ENCODE measurements at places on chromosomes 1 and 21.

DNA sequence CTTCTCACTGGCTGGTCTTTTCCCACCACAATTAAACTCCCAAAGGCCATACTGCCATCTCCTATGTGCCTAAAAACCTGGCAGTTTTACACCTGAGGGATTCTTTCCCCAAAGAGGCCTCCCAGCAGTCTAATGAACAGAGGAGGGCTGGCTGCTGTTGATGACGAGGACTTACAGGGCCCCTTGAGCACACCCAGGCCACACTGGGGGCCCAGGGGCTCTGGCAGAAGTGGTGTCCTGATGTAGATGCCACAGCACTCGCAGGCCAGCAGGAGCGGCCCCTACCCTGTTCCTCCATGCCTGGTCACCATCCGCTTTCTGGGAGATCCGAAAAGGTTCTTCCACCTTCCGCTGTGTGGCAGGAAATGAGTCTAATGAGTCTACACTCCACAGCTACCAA, 24.2 kb downstream of the POFUT2 start:
- H3K4me1 ChIP-seq, result peaks cover 6% of the 10 kb centered on the region
- H3K4me3 ChIP-seq, result no peak overlapping the region
- no peak for DNase-seq
- no peak overlapping the region for H3K27ac ChIP-seq
- no peaks in the 10 kb centered on the region for H3K36me3 ChIP-seq

DNA sequence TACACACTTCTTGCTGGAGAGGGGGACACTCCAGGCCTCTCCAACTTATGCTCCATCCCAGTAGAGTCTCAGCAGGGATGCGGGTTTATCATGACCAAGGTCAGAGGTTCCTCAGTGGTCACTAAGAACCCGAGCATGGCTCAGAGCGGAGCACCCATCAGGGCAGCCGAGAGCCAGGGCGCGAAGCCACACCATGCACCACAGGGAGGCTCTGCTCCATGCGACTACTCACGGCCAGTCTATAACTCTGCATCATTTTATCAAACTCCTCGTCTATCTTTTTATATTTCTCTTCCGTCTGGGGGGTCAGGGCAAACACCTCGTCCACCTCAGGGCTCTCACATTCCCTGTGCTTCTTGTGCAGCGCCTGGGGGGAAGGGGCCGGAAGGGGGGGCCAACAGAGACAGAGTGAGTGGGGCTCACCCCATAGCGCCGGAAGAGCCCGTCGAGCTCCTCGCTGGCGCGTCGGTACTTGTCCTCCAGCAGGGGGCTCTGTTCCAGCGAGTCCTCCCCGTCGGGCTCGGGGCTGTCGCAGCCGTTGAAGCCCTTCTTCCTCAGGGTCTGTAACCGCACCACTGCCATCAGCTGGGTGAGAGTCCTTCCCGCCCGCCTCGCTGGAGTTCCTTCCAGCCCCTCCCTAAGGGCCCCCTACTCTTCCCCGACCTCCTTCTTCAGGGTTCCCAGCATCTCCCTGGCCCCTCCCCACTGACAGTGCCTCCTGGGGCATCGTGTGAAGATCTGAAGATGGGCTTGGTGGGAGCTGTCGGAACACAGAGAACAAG, 20.0 kb downstream of the MEF2D start:
- H3K4me1 ChIP-seq, result no peaks in the 10 kb centered on the region
- H3K36me3 ChIP-seq, result peaks cover 7% of the 10 kb centered on the region
- H3K27ac ChIP-seq, result no peak overlapping the region
- no peak overlapping the region for H3K4me3 ChIP-seq
- no peaks in the 10 kb centered on the region for H3K27me3 ChIP-seq
- DNase-seq, result peak; percentile 52

DNA sequence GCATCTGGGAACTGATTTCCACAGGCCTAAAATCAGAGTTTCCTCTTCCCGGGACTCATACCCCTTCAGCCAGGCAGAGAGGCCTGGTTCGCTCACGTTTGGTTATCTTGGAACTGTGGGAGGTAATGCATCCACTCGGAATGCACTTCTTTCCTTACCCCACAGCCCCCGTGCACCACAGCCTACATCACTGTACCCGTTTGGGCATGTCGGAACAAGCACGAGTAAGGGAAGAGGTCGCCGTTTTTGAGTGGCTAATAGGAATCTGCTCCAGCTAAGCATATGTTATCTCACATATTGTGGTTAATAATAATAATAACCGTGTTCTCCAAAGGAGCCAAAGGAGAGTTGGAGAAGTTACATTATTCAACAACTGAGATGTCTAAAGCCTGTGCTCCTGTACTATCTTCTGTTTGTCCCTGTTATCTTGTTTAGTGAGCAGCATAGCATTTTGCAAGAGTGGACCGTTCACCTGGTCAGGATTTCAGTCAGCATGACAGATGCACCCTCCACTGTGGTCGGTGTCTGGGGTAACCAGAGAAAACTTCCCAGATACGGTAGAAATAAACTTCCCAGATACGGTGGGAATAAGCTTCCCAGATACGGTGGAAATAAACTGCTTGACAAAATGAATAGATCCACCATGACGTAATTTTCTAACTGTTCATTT, 198.6 kb downstream of the SDCCAG8 start:
- DNase-seq, result no peak
- H3K27me3 ChIP-seq, result no peaks in the 10 kb centered on the region
- H3K27ac ChIP-seq, result no peak overlapping the region
- no peak overlapping the region for H3K4me3 ChIP-seq

DNA sequence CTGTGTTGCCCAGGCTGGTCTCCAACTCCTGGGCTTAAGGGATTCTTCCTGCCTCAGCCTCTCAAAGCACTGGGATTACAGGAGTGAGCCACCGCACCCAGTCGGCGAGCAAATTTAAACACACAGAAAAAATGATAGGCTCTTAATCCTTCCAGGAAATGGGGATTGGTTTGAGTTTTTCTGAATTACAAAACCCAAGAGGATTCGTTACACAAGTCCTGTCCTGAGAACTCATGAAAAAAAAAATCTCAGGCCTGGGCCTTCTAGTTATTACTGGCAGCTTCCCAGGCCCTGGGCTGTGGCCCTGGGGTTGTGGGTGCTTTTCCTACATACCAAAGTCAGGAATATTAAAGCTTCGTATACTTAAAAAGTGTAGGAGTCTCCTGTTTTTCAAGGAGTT, 6.3 kb upstream of the IFNGR2 start:
- no peak overlapping the region for H3K27ac ChIP-seq
- H3K27me3 ChIP-seq, result no peaks in the 10 kb centered on the region
- no peaks in the 10 kb centered on the region for H3K36me3 ChIP-seq
- DNase-seq, result no peak

DNA sequence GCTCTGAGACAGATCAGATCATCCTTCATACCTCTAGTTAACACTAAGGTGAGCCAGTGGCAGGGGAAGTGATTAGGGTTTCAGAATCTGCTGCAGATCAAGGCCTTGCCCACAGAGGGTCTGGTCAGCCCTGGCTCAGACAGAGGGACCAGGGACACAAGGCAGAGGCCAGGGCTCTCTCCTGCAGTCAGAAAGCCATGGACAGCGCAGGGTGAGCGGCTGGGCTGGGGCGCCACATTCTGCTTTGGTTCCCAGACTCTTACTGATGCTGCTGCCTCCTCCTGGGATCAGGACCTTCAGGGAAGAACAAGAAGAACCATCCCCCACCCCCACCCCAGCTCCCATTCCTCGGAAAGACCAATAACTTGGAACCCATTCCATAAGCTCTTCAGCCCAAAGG, 43.1 kb downstream of the GPR161 start:
- no peaks in the 10 kb centered on the region for H3K4me1 ChIP-seq
- no peak overlapping the region for H3K27ac ChIP-seq
- no peaks in the 10 kb centered on the region for H3K36me3 ChIP-seq
- H3K4me3 ChIP-seq, result no peak overlapping the region
- no peaks in the 10 kb centered on the region for H3K27me3 ChIP-seq

DNA sequence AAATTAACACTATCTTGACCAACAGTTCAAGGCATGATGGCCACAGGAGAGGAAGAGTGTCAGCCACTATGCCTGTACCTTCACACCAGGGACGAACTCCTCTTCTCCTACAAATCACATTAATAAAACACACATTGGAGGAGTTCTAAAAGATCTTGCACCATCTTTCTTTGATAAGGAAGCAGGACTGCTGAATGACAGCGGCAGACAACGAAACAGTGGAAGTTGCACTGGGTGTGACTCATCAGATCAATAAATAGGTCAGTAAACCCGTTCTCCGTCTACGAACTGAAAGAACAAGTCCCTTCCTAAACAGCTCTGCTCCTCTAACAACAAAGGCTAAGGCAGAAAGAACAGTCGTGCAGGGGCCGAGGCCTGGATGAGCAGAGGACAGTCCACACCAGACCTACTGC, 23.1 kb downstream of the UBE2G2 start:
- H3K36me3 ChIP-seq, result peaks cover 2% of the 10 kb centered on the region
- H3K4me1 ChIP-seq, result peaks cover 4% of the 10 kb centered on the region
- H3K27me3 ChIP-seq, result no peaks in the 10 kb centered on the region
- H3K4me3 ChIP-seq, result no peak overlapping the region
- H3K27ac ChIP-seq, result peak overlapping the region; percentile 69
- DNase-seq, result no peak

- H3K27me3 ChIP-seq, result no peaks in the 10 kb centered on the region
- no peak overlapping the region for H3K4me3 ChIP-seq
- H3K36me3 ChIP-seq, result no peaks in the 10 kb centered on the region
- H3K27ac ChIP-seq, result no peak overlapping the region
- DNase-seq, result no peak
These were observed 18.0 kb upstream of the PIK3CD start for GRCh38 chr1:9633493-9633892.

DNA sequence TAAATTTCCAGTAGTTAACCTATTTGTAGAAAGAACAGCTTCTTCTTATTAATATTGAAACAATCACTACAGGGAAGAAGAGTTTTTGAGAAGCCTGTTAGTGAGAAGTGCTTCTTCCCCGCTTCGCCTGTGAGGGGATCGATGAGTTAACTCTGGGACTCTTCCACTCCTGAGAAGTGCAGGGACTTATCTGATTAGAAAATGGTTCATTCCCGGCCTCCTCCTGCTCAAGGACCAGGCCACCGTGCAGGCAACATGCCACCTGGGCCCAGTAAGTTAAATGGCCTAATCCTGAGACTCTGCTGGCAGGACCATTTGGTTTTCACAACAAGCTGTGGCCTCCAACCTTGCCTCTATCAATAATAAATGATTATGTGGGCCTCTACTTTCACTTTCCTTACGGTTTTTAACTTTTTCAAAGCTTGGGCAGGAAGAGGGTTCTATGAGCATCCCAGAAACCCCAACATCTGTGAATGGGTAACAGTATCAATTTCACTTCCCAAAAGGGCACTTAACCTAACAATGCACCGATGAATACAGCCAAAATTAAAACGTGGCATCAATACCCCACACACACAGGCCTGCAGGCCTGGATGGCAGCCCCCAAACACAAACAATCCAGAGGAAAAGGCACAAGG, 33.1 kb downstream of the SIPA1L2 start:
- peaks cover 8% of the 10 kb centered on the region for H3K4me1 ChIP-seq
- H3K27ac ChIP-seq, result no peak overlapping the region
- no peaks in the 10 kb centered on the region for H3K27me3 ChIP-seq
- DNase-seq, result no peak

DNA sequence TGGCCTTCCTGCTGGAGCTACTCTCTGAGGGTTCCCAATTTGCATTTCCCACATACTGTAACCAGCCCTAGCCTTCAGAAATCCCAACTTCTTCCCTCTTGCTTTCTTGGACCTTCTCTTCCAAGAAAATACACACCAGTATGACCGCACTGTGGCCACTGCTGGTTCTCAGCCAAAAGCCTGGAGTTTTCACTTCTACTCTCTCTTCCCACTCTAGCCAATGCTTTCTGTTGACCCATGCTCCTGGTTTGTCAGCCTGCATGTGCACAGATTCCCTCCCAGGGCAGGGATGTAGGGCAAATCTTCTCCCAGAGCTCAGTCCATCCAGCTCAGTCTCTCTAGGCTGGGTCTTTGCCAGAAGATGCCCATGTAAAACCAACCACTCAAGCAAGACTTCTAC, 664 bp downstream of the SLAMF1 start:
- H3K4me3 ChIP-seq, result no peak overlapping the region
- peaks cover 25% of the 10 kb centered on the region for H3K4me1 ChIP-seq
- no peak overlapping the region for H3K27ac ChIP-seq
- H3K36me3 ChIP-seq, result no peaks in the 10 kb centered on the region
- no peak for DNase-seq

GRCh38 chr1:110211496-110212168, 1.5 kb downstream of the KCNC4 start:
- H3K27ac ChIP-seq, result no peak overlapping the region
- H3K4me1 ChIP-seq, result peaks cover 4% of the 10 kb centered on the region
- H3K4me3 ChIP-seq, result peak overlapping the region; percentile 51
- H3K36me3 ChIP-seq, result no peaks in the 10 kb centered on the region
- H3K27me3 ChIP-seq, result no peaks in the 10 kb centered on the region

DNA sequence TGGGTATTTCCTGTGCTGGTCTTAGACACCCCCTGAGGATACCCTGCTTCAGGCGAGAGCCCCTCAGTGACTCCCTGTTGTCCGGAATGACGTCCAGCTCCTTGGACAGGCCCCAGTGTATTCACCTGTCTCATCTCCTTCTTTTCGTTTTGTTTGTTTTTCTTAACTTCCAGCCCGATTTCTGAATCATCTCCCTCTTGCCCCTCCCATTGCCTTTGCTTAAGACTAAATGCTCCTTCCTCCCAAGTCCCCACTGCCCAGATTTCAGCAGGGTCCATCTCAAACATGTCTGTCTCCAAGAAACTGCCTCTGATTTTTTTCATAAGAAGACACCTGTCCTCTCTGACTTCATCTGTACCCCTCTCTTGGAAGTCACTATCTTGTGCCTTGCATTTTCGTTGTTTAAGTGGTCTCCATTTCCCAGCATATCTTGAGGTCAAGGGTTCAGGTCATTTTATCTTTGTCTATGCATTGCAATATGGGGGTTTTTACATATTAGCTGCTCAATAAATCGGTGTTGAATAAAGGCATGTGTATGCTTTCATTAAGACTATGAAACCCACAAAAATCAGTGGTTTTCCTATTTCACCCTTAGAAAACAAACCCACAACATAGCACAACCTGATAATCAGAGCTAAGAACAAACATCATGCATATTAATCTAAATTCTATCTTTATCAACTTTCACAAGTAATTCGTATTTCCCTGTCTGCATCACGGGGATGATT, 58.4 kb upstream of the LGALS8 start:
- peaks cover 6% of the 10 kb centered on the region for H3K4me1 ChIP-seq
- no peaks in the 10 kb centered on the region for H3K27me3 ChIP-seq
- no peak for DNase-seq
- H3K27ac ChIP-seq, result no peak overlapping the region
- no peaks in the 10 kb centered on the region for H3K36me3 ChIP-seq
- H3K4me3 ChIP-seq, result no peak overlapping the region
